Urothelium cell line (cell line): ENCODE measurements at places on chromosomes 3 and 15.

GRCh38 chr3:136247855-136248590, 2.1 kb upstream of the PCCB start:
- no peak for DNase-seq

DNA sequence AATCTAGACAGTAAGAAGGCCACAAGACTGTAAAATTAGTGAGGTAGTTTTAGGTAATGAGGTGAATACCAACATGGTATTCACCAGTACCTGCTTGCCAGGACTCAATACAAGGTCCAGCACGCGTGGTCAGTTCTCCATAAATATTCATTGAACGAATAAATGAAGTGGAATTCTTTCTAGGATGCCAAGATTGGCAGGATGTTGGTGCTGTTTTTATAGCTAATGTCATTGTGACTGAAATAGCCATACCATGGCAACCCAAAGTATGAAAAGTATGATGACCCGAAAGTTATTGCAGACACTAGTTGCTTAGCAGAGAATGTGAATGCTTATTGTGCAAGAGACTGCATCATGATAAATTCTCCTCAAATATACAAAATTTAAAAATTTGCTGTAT, 307.2 kb downstream of the KCNH8 start:
- DNase-seq = no peak

- DNase-seq = no peak
Measured at GRCh38 chr3:6062261-6063187, 798.4 kb upstream of the GRM7 start.

DNA sequence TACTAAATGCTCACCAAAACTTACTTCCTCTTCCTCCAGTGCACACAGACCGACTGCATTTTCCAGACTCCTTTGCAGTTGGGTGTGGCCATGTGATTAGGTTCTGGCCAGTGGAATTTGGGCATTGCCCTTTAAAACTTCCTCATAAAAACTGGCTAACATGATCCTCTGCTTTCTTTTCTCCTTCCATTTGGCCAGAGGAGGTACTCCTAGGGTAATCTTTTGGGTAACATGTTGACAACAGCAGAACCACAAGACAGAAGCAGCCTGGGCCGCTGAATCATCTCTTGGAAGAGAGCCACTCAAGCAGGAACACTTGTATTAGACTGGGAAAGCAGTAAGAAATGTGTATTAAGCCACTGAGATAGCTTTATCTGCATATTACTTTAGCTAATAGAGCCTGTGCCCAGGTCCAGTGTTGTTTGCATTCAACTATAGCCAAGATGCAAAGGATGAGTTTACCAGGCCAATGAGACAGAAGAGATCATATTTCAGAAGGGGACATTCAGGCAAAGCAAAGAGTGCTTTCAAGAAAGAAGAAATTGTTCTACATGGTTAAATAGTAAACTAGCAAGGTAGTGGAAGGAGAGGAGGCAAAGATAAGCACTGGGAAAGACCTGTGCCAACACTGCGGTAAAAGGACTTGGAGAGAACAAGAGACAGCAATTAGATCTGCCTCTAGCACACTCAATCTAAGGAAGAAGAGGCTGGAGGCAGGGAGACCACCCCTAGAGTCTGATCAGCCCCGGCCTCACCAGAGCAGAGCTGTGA, 79.8 kb downstream of the PLCH1 start:
- peak; percentile 44 for DNase-seq

DNA sequence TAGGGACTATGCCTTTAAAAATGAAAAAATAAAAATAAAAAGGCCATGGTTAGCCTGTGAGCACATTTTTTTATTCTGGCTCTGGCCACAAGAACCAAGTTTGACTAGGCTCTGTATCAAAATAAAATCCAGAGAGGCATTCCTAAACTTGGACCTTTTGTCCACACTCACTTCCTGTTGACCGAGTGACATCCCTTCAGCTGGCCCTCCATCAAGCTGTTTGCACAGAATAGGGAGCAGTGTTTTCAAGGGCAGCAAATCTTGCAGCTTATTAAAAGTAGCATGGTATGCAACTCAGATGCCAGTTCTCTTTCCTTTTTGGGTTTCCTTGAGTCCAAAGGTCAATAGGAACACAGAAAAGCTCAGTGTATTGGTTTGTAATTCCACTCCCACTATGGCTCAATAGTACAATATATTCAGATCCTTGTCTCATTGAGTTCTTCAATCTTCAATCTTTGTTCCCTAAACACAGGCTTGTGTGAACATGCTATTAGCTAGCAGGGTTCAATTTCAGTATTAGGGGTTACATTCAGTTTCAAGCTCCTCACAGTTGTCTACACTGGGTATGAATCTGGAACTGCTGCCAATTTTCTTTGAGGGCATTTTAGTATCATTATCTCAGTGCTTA, 244.5 kb downstream of the RBMS3 start:
- DNase-seq = no peak

DNA sequence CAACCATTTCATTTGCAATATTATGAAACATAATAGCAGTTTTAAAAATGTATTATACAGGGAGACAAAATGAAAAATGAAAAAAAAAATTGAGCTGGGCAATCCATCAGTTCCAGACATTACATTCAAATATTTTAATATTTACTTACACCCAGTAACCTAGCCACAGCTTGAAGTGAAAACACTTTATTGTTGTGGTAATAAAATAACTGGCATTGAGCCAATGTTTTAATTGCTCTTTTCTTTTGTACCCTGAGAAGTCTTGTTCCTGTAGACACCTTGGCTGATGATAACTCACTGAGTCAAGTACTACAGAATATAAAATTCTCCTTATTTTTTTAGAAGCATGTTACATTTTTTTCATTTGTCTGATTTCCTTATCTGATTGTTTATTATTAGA, 180.6 kb downstream of the ROBO1 start:
- DNase-seq = no peak

- no peak for DNase-seq
Measured at GRCh38 chr3:10170915-10171478, 6.3 kb downstream of the IRAK2 start.

DNA sequence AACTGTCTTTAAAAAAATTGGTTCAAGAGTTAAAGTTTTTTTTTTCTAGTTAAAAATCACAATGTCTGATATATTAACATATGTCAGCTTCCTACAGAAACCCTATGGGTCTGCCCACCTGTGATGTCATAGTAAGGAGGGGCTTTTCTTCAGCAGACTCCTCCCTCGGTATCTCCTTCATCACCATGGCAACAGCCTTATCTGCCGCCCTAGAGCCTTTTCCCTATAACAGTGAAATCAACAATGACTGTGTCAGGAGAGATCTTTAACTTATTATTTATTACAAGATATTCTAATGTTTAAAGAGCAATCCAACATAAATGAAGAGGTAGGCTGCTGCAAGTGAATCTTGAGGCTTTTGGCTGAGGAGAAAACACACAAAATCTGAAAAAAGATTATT, 138.7 kb downstream of the PEX5L start:
- DNase-seq = peak; percentile 13

GRCh38 chr15:84982301-84982920, 755 bp downstream of the PDE8A start:
- no peak for DNase-seq

DNA sequence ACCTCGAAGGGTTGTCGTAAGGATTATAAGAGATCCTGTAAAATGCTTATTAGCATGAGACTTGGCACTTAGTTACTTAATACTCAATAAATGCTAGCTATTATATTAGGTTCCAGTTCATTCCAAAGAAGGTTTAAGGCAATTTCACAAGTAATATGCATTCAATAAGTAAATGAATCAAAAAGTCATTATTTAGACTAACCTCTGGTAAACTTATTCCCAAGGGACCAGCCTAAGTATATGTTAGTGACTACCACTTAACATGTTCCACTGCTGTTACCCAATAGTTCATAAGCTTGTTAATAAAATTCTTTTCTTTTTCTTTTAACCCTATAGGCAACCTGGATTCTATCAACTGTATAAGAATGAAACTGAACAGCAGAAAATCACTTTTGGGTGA, 5.1 kb downstream of the PDCD10 start:
- DNase-seq = no peak

DNA sequence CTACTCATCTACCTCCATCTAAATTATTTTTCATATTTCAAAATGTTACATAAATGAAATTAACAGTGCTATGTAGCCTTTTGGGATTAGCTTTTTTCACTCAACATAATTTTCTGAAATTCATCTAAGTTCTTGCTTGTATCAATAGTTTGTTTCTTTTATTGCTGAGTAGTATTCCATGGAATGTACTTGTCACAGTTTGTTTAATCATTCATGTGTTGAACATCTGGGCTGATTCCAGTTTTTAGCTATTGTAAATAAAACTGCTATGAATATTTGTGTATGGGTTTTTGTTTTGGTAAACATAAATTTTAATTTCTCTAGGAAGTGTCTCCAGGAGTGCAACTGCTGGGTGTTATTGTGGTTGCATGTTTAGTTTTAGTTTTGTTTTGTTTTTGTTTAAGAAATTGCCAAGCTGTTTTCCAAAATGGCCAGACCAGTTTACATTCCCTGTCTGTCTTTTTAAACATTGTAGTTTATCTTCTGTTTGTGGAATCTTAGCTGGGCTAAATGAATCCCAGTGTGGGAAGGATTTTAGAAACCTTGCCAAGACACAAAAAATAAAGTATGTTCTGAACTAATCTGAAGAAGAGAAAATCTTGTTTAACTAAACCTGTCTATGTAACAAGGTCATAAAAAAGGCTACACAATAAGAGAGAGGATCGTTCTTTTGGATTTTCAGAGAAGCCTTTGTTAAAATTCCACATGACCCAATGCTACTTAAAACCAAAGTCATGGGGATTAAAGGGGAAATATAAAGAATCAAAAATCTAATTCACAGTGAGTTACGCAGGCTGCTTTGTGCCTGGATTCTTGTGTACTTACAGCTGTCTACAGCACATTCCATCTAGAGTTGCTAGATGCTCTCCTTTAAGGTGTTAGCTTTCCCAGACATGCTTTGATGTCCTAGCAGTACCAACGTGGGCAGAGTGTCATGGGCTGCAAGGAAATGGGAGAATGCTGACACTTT, 129.2 kb upstream of the SUCLG2 start:
- no peak for DNase-seq

DNA sequence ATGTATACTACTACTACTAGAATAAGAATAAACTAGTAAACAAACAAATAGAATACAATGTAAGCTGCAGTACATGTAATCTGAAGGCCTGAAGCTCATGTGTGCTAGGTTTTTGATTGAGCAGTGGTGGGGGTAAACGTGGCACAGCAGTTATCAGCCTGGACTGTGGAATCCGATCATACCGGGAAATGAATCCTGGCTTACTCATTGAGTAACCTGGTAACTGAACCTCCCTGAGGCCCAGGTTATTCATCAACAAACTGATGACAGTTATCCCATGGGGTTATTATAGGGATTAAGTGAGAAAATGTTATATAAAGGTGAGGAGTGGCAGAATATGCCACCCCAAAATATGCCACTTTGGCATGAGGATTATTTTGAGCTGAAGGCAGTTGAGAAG, 339.1 kb downstream of the FHIT start:
- no peak for DNase-seq

DNA sequence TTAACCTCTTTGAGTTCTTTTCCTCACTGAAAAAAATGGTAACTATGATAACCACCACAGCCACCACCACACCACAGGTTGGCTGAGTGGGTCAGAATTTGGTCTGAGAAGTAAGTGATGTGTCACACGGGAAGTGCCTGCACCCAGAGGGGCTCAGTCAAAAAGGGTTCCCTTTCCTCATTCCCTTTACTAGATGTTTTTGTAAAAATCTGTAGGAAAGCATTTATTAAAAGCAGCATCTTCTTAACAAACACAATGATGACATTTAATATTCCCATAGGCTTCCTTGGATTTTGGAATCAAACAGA, 23.2 kb downstream of the CFAP92 start:
- no peak for DNase-seq

DNA sequence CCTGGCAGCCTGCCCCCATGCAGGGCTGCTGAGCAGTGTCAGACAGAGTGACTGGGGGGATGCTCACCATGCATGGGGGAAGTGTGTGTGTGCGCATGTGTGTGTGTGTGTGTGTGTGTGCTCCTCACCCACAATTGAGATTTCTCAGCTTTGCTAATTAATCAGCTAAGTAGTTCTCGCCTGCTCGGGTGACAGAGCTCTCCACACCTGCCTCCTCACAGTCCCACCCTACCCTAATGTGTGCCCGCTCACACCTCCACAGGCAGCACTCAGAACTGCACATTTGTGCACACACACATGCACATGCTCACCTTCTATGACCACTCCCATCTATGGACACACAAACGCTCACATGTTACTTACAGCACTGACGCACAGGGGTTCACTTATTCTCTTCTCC, 37.3 kb downstream of the CACNA2D2 start:
- no peak for DNase-seq

DNA sequence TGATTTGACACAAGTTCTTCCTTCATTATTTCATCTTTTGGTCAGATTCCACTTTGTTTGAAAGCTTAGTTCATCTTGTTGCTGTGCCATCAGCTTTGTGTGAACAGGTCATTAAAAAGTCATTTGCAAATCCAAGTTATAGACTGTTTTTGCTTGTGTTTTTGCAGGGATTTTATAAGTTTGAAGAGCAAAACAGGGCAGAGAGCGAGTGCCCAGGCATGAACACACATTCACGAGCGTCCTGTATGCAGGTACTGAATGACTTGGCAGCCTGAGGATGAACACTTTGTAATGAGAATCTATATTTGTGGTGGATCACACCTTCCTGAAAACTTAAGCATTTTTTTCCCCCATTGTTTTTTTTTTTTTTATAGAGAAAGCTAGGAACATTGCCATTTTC, 60.6 kb upstream of the SAMMSON start:
- no peak for DNase-seq

DNA sequence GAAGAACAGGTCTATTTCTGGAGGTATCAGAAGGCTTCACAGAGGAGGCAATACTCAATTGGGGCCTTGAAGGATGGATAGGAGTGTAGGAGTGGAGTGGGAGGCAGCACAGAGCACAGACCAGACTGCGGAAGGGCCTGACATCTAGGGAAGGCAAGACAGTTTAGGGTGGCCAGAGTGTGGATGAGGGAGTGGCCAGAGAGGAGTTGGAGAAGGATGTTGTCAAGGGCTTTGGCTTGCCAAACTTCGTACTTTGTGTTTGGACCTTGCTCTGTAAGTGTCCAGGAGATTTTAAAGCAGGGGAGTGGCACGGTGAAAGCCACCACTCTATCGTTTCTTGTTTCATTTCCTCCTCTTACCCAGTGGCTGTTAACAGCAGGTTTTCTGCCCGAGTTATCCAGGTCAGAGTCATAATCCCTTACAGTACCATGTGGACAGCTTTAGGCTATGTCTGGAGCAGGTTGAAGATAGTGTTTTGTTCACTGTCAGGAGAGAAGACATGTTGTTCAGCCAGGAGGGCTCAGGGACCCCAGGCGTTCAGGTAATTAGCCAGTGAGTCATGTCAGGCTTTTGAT, 12.3 kb downstream of the SMAD3 start:
- DNase-seq = no peak

DNA sequence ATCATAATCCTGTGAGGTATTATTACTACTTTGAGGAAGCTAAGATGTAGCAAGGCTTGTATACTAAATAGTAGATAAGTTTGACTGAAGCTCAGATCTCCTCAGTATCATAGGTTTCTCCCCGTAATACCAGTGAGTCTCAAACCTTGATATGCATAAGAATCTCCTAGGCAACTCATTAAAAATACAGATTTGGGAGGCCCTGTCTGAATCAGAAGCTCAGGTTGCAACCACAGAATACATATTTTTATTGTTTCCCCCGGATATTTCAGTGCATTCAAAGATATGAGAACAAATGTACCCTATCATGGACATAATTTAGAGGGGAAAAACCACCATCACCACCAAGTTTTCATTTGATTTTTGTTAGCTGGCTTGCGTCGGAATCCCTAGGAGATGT, 242.1 kb upstream of the C2CD4B start:
- no peak for DNase-seq
